IMR-90 (cell line): ENCODE measurements at places on chromosomes 5 and 9. TPM values are rescaled to one million over a fixed set of nuclear protein-coding genes. Genes with fewer than 3 reads are reported as not detected.
A peak's percentile ranks its signal among the peaks of the same experiment; 100 is the strongest.

Gene GPX8
- total RNA-seq, result 166 and 201 TPM in 2 replicates

Gene SPATA24
- 4.3 and 4.4 TPM in 2 replicates for total RNA-seq

Gene CCL27
- total RNA-seq, result 0.18 TPM in 1 of 2 replicates, not detected in the other

Gene KCNIP1
- total RNA-seq, result not detected in 2 replicates

Gene DMAC1
- 8.1 and 9.4 TPM in 2 replicates for total RNA-seq

Gene MEGF10
- total RNA-seq, result not detected in 2 replicates

Gene ZCCHC7
- 21.4 and 28.7 TPM in 2 replicates for total RNA-seq

Gene CTXN3
- not detected in 2 replicates for total RNA-seq

- no peak overlapping the region for H3K4me3 ChIP-seq
- H3K4me1 ChIP-seq, result no peaks in the 10 kb centered on the region
- no peak overlapping the region for H3K27ac ChIP-seq
- H3K27me3 ChIP-seq, result no peaks in the 10 kb centered on the region
- DNase-seq, result no peak
- no peaks in the 10 kb centered on the region for H3K36me3 ChIP-seq
Measured at GRCh38 chr5:157059891-157060290, 975 bp upstream of the HAVCR1 start.

GRCh38 chr5:32346869-32347268 lies 34.1 kb upstream of the MTMR12 start:
- no peak overlapping the region for H3K27ac ChIP-seq
- H3K4me3 ChIP-seq, result no peak overlapping the region
- H3K36me3 ChIP-seq, result no peaks in the 10 kb centered on the region
- H3K27me3 ChIP-seq, result no peaks in the 10 kb centered on the region
- H3K4me1 ChIP-seq, result no peaks in the 10 kb centered on the region
- DNase-seq, result no peak

DNA sequence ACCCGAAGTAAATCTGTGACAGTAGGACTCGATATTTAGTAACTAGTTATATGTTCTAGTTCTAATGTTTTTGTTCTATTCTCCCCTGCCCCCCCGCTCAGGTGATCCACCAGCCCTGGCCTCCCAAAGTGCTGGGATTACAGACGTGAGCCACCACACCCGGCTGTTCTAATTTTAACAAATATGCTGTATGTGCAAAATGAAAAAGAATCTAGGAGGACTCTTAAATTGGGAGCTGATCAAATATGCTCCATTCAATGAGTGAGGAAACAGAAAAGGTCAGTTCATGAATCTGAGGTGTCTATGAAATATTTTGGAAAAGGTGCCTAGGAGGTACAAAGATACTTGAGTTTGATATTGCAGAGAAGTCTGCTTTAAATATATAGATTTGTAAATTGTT lies 16.8 kb downstream of the CENPK start:
- H3K27me3 ChIP-seq, result no peaks in the 10 kb centered on the region
- DNase-seq, result no peak
- peaks cover 2% of the 10 kb centered on the region; the same call in 1 of the 2 replicates for H3K36me3 ChIP-seq
- no peak overlapping the region for H3K27ac ChIP-seq
- no peak overlapping the region for H3K4me3 ChIP-seq

DNA sequence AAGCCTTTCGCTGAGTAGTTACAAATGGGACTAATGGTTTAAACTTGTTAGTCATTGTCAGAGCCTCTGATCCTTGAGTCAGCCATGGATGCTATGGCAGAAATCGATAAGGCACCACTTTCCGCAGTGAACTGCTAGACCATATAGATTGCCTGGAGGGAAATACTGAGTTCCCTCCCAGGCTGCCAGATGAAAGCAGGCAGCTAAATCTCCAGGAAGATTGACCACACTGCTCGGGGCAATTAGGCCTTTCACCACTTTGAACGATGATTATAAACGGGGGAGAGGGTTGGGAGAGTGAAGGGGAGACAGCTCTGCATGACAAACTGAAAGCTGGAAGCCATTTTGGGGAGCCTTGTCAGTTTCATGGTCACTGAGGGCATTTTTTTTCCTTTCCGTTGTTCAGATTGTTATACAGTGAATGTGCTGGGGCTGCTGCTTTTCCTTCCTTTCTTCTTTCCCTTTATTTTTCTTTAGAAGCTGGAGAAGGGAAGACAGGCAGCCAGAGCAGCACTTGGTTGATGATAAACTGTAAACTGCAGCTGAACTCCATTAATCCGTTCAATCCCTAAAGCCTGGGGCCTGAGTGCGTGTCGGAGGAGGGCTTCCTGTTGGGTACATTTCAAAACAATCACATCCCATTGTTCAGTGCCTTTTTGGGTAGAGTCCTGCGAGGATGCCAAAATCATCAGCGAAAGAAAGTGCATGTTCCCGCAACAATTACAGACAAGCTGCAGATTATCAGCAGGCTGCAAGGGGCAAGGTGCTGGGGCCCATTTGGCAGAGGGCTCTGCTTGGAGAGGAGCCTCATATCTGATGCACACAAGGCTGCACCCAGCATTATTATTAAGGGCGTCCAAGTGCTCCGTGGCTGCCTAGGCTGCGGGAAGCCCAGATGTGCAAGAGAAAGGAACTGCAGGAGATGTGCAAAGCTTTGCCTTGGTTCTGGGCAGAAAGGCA lies 308.4 kb downstream of the PSAT1 start:
- no peak for DNase-seq
- H3K4me1 ChIP-seq, result peaks cover 6% of the 10 kb centered on the region
- no peak overlapping the region; the same call in 1 of the 2 replicates for H3K27ac ChIP-seq
- H3K36me3 ChIP-seq, result no peaks in the 10 kb centered on the region
- no peak overlapping the region for H3K4me3 ChIP-seq

- no peaks in the 10 kb centered on the region for H3K27me3 ChIP-seq
- no peak for DNase-seq
- no peak overlapping the region for H3K4me3 ChIP-seq
Measured at GRCh38 chr9:33295571-33295970, 5.3 kb downstream of the NFX1 start.

GRCh38 chr5:34858790-34859189 lies 19.8 kb downstream of the TTC23L start:
- H3K4me3 ChIP-seq, result no peak overlapping the region
- no peaks in the 10 kb centered on the region for H3K36me3 ChIP-seq
- no peak overlapping the region for H3K27ac ChIP-seq
- no peaks in the 10 kb centered on the region; the same call in none of the 2 replicates for H3K27me3 ChIP-seq

GRCh38 chr5:115978779-115979178 lies 16.5 kb downstream of the LVRN start:
- peak overlapping the region; percentile 73; the same call in 1 of the 2 replicates for H3K27ac ChIP-seq
- H3K36me3 ChIP-seq, result no peaks in the 10 kb centered on the region
- no peaks in the 10 kb centered on the region for H3K27me3 ChIP-seq
- no peak for DNase-seq
